ENCODE measurements at places on chromosomes 16 and 17.

- DNase-seq = no peak
Observed at GRCh38 chr16:87560428-87561199, 41.7 kb upstream of the JPH3 start.

DNA sequence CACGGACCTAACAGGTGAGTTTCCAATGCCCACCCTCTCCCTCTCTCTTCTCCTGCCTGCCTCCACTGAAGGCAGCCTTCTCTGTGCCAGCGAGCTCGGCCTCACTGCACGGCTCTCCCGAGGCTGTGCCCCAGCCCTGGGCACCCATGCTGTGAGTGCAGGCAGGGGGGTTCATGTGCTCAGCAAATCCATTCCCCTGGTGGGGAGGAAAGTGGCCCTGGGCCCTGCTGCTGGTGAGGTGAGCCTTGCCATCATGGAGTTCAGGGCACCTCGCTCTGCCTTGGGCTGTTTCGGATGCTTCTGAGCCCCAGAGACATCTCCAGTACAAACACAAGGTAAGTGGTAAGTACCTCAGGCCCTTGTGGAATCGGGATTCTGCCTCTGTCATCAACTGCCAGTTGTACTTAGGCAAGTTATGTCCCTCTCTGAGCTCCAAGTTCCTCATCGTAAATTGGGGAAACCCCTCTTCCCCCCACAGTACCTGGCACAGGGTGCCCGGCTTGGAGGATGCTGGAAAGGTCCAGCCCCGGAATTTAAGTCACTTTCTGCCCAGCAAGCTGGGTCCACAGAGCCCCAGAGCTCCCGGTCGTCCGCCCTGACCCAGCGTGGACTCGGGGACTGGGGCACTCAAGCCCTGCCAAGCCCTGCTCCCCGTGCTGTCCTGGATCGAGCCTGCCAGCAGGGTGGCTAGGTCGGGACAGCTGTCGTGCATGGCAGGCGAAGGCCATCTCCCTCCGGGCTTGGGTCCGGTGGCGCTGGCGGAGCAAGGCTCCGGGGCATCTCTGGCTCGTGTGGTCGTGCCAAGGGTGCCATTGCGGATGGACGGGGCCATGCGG lies 684 bp upstream of the NUDT16L1 start:
- DNase-seq = no peak

DNA sequence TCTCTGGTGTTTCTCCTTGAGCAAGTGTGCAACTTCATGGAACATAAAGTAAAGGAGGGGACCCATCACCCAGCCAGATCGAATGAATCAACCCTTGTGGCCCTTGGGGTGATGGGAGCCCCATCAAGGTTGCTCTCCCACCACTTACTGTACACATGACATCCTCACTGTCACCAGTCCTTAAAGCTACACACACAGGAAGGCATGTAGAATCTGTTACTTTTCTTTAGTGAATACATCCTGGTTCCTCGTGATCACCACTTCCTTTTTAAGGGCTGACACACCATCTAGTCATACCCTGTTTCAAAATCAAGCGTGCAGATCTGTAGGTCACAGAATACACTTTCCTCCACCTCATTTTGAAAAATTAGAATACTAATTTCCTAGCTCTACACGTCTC lies 22.6 kb upstream of the MPHOSPH6 start:
- no peak for DNase-seq

DNA sequence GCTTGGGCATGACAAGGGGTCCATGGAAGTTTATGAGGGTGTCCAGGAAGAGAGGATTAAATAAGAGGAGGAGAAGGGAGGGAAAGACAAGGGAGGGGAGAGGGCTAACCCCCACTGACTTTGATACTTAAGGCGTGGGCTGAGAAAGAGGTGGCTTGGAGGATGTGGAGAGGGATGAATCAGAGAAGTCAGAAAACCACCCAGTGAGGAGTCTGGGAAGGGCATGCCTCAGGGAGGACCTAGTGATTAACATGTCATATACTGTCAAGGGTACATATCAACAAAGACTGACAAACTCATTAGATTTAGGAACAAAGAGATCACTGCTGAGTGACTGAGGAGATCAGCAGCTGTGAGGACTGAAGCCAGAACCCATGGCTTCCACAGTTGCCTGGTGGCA lies 145.4 kb downstream of the IRX5 start:
- DNase-seq = no peak

DNA sequence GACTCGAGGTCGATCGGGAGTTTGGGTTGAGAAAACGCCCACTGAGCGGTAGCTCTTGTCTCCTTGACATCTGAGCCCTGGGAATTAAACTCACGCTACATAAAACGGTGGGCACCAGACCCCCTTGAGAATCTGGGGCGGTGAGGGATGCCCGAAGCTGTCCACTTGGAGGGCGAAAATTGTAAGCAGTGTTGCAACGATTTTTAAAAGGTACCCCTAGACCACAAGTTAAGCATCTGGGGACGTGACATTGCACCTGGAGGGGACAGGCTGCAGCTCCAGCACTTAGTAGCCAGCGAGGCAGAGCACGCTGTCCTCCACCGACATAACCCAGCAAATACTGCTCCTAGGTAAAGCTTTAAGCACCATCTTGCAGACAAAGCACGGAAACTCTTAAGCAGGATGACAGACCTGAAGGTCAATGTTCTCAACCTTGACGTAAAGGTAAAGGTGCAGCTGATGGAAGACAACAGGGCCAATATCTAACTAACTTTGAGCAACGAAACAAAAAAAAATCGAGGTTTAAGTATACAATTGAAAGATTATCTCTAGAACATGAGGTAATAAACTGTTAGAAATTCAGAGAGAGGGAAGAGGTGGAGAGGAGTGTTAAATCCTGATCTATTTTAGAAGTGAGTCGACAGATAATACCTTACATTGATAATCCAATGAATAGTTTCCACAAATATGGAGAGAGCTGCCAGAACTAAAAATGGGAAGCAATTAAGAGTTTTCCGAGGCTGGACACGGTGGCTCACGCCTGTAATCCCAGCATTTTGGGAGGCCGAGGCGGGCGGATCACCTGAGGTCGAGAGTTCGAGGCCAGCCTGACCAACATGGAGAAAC lies 921 bp upstream of the CDR2 start:
- DNase-seq = no peak

GRCh38 chr16:84932681-84933080 lies 78.7 kb downstream of the ZDHHC7 start:
- no peak for DNase-seq

DNA sequence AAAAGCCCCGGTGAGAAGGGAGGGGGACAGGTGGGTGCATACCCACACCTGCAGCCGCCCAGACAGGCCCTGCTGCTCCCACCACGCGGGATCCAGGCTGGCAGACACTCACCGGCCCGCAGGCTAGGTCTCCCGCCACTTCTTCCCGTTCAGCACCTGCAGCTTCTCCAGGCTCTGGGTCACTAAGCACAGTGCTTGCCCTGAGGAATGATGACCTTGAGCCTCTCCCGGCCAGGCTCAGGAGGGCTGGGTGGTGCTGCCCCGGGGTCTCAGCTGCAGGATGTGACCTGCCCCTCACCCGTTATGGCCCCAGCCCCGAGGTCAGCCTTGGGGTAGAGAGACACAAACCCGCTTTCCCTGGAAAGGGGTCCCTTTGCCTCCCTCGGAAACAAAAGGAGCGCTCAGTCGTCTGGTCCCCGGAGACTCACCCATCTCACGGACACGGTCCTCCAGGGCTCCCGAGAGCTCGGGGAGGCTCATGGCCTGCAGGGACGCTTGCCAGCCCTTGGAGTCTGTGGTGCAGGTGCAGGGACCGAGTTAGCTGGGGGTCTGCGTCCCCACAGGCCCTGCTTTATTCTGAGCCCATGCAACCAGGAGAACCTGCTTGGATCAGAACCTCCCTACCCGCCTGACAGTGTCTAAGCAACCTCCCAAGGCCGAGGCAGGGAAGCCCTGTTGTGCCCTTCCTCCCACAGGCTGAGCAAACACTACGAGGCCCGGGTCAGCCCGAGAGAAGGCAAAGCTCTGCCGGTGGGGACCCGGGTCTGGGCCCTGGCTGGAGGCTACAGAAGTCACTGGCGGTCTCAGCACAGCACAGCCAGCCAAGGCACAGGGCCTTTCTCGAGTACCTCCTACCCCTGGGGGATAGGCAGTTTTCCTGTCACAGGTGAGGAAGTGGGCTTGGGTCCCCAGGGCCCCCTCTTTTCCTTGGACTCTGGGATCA lies 3.8 kb downstream of the NUDT16L1 start:
- no peak for DNase-seq

- no peak for DNase-seq
Observed at GRCh38 chr17:51833620-51834019, 324.9 kb downstream of the CA10 start.

DNA sequence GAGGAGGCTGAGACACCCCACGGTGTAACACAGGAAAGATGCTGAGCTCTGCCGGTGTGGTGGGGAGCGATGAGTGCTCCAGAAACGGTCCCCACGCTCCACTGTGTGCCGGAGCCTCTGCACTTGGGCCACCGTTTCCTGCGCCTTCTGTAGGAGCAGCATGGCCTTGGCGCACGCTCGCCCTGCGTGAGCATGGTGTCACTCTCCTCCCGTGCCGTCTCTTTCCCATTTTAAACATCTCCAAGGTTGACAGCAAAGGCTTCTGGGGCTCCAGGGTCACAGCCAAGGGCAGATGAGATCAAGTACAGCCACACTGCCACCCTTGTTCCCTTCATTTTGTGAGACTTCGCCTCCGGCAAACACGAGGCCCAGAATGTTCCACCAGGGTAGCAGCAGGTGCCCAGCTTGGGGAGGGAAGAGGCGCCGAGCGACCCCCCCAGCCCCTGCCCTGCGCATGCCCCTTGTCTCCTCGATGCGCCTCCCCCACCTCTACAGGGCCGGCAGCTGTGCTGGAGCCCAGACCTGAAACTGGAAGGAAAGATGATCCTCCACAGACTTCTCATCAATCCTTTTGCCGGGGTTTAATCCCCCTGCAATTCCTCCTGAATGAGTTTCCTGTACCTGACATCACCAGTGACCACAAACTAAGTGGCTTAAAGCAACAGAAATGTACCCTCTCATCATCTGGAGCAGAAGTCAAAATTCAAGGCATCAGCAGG lies 19.9 kb upstream of the OSGIN1 start:
- DNase-seq = no peak

DNA sequence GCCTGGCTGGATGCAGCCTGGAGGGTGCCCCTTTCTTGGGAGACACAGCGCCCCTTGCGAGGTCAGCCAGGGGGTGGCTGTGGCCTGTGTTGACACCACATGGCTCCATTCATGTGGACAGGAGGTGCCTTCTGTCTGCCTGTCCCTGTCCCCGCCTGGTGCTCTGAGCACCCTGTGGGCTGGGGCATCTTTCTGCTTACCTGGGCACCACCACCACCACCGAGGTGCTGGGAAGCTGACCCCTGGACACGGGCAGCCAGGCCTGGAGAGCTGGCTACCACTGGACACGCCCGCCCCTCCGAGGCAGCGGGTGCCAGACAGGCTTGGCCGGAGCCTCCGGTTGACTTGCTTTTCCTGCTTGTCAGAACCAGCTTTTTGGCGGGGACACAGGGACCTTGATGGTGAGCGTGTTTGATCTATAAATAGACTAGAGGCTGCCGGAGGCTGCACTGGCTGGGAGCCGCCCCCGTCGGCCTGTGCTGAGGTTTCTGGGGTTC lies 121.3 kb upstream of the GSE1 start:
- DNase-seq = no peak

- DNase-seq = no peak
Observed at GRCh38 chr17:63503341-63503705, 19.8 kb upstream of the KCNH6 start.

DNA sequence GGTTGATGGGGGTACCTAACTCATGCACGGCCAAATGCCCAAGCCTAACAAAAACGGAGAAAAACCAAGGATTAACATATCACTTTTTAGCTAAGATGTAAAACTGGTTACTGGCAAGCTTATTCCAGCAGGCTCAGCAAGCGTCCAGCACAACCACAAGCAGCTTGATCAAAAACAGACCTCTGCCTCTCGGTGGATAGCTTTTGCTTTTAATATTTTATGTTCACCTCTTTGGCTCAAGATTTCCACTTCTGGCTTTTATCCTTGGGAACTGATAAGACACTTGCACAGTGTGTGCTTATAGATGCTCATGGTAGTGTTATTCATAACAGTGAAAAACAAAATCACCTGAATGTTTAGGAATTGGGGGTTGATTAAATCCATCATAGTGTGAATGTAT lies 206.9 kb upstream of the CACNG5 start:
- DNase-seq = no peak

- no peak for DNase-seq
Observed at GRCh38 chr16:76474048-76474447, 196.8 kb downstream of the CNTNAP4 start.
